LoVo (cell line): ENCODE measurements at places on chromosomes 12 and 14.

DNA sequence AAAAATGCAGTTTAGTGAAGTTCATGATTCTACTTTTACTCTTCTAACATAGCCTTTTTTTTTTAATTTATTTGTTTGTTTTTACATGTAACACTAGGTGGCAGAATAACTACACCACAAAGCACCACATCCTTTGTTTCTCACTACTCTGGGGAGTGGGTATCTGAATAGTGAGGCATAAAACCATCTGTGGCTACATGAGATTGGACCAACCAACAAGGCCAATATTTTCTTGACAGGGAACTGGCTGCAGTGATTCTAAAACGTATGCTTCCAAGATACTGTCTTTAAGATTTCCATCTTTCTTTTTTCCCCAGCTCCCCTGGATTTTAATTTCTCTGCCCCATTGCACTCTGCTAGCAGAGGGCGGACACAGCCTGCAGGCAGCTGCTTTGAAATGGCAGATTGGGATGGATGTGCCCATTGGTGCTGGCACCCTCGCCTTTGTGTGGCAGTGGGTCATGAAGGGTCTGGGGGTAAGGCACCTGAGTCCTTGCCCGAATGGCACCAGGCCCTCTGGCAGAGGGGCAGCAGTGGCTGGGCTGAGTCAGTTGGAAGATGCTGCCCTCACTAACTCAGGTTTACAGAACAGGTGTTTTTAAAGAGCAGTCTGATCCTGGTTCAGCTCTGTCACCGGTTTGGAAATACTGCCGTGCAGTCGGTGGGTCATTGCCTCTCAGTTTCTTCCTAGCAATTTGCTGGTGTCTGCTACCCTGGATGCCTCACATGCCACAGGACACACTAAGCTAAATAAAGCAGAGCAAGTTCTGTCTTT, 429.1 kb downstream of the RAD51B start:
- peak; percentile 54 for DNase-seq

DNA sequence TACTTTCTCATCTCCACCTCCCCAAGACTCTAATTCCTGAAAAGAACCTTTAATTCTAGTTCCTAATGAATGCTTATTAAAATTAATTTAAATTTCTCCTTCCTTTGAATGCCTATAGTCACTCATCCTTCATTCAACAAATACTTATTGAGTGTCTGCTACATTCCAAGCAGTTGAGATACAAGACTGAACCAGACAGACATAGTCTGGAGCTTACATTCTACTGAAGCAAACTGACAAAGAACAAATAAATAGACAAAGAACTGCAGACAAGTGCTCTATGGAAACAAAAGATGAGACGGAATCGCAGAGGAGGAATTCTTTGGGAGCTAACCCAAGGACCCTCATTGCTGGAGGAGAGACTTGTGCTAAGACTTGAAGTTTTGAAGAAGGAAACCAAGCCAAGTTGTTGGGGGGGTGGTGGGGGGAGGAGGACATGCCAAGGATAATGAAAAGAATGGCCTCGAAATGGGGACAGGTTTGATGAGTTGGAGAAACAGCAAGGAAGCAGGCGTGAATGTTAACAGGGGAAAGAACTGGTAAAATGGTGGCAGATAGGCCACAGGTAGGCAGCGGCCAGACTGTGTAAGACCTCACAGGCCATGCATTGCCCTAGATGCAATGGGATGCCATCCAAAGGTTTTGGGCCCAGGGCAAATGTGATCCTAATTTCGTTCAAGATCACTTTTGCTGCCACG, 9.7 kb upstream of the TDG start:
- DNase-seq = peak; percentile 30

DNA sequence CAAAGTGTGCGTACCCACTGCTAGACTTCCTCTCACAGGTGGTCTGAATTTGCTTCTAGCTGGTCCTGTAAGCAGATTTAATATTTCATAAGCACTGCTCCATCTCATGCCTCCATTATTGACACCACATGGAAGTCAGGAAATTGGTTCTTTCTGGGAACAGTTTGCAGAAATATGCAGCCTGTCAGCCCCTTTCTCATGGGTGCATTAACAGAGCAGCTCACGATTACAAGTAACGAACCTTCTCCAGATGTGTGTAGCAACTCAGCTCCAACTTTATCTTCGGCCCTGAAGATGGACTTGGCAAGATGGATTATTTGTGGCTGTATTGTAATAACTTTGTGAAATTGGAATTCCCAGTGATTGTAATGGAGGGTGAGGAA, 214.5 kb upstream of the DDHD1 start:
- DNase-seq = no peak

- DNase-seq = peak; percentile 7
These were observed 446 bp downstream of the PPP1R12A start for GRCh38 chr12:79934281-79935020.

GRCh38 chr12:10739157-10740118, 16.3 kb upstream of the YBX3 start:
- DNase-seq = peak; percentile 62

GRCh38 chr12:70983692-70984091, 63.2 kb upstream of the PTPRR start:
- no peak for DNase-seq

- no peak for DNase-seq
These were observed 16.0 kb downstream of the MEG3 start for GRCh38 chr14:100841761-100842403.

GRCh38 chr12:64993461-64993860, 127.6 kb downstream of the WIF1 start:
- no peak for DNase-seq
